Osteocyte (in vitro differentiated cells): ENCODE measurements at places on chromosomes 13 and 19. TPM values are rescaled to one million over a fixed set of nuclear protein-coding genes. Genes with fewer than 3 reads are reported as not detected.

Gene ZNF221
- total RNA-seq, result 9.2 and 11.4 TPM in 2 replicates

Gene ZNF155
- total RNA-seq, result 8.1 and 8.9 TPM in 2 replicates

Gene CPT1C
- total RNA-seq, result 44.2 and 48.8 TPM in 2 replicates

Gene ZNF541
- not detected in 2 replicates for total RNA-seq

DNA sequence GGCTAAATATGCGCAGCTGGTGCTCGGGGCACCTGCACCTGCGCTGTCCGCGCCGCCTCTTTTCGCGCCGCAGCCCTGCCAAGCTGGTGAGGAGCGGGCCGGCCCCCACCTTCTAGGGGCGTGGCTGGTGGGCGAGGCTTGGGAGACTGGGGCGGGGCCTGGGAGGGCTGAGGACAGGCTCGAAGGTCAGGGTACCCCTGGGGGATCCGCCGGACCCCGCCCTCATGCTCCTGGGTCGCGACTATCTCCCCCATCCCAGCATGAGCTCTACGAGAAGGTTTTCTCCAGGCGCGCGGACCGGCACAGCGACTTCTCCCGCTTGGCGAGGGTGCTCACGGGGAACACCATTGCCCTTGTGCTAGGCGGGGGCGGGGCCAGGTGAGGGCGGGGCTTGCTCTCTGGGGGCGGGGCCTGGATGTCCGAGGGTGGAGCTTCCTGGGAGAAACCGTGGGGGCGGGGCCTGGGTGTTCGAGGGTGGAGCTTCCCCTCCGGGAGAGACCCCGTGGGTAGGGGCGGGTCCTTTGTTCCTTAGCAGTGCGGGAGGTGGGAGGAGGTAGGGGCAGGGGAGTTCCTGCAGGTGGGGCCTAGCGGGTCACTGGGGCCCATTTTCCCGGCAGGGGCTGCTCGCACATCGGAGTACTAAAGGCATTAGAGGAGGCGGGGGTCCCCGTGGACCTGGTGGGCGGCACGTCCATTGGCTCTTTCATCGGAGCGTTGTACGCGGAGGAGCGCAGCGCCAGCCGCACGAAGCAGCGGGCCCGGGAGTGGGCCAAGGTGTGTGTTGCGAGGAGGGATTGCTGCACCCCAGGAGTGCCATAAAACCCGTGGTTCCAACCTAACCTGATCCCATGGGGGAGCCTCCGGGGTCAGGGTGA is 19.7 kb downstream of the PNPLA6 start:
- DNase-seq, result no peak

- DNase-seq, result no peak
Measured at GRCh38 chr19:2341982-2342381, 13.5 kb downstream of the SPPL2B start.

DNA sequence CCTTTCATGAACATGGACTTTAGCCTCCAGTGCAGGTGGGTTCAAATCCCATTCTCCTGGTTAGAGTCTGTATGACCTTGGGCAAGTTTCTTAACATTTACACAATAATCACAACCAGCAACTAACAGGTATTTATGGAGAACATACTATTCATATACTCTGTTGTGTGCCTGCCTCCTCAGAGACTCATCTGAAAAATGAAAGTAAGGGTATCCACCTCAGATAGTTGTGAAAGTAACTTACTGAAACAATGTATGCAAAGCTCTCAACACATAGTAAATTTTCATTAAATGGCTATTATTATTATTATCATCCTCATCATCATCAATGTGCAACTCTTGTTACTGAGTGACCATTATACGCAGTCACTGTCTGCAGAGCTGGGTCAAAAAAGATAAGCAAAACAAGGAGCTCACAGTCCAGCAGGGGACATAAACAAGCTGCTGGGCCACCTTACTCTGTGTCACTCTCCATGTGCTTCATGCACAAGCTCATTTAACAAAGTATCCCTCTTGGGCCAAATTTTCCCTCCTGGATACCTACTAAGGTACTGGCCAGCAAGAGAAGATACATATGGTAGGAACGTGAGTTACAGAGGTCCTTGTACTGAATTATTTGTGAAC is 70.9 kb upstream of the FNDC3A start:
- DNase-seq, result no peak

- peak; percentile 25 for DNase-seq
Measured at GRCh38 chr13:24230428-24231072, 70.0 kb downstream of the SPATA13 start.

- DNase-seq, result peak; percentile 64
Measured at GRCh38 chr13:51237887-51238286, 15.7 kb downstream of the FAM124A start.

DNA sequence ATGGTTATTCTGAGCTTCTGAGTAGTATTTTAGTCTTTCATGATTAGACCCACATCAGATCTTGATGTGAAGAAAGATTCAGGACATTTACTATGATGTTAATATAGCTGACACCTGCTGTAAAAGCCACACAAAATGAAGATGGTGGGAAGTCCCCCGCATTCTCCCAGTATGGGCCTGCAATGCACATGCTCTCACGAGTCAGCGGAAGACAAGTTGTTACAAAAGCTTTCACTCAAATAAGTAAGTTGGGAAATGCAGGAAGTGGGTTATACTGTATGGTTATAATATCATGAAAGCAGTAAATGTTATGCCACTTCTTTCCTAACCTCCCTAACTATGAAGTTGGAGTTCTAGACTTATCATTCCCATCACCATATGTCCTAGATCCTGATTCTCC is 171.9 kb downstream of the KLF5 start:
- DNase-seq, result no peak

GRCh38 chr13:65336916-65337315 is 1893.2 kb downstream of the PCDH9 start:
- no peak for DNase-seq

DNA sequence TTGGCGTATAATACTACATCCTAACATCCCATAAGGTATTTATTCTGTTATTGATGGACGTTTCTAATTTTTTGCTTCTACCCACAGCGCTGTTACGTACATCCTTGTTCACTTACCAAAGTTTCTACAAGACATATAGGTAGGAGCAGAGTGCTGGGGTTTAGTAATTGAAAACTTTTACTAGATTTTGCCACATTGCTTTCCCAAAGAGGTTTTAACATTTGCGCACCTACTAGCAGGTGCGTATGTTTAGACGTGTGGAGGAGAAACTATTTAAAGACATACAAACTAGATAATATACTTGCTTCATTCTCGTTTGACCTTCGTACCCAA is 559 bp upstream of the RPL21 start:
- no peak for DNase-seq

DNA sequence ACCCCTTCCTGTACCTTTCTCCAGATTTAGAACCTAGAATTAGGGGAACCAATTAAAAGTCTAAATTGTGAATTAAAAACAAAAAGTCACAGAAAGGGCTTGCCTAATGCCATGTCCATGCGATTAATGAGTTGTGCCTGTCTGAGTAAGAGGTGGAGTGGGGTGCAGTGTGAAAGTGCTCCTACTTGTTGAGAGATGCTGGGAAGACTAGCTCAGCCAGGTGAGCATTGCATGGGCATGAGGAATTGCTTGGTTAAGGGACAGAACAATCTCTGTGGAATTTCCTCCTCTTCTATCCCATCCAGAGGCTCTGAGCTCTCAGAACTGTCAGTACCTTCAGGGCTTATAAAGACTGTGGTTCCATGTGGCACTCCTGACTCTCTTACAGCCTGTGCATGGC is 159.0 kb upstream of the UBL3 start:
- DNase-seq, result peak; percentile 7
